ENCODE measurements at places on chromosomes 6 and 20.

DNA sequence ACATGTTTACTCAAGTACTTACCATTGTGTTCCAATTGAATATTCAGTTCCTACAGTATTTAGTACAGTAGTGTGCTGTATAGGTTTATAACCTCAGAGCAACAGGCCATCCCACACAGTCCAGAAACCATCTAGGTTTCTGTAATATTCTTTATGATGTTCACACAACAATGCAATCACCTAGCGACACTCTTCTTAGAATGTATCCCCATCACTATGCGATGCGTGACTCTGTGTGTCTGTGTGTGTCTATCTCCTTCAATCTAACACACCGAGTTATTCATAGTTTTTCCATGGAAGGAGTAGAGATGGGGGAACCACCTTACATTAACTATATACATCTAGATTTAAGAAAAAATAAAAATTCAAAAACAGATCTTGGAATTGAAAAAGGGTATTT, 161.7 kb downstream of the INSM1 start:
- DNase-seq = no peak

DNA sequence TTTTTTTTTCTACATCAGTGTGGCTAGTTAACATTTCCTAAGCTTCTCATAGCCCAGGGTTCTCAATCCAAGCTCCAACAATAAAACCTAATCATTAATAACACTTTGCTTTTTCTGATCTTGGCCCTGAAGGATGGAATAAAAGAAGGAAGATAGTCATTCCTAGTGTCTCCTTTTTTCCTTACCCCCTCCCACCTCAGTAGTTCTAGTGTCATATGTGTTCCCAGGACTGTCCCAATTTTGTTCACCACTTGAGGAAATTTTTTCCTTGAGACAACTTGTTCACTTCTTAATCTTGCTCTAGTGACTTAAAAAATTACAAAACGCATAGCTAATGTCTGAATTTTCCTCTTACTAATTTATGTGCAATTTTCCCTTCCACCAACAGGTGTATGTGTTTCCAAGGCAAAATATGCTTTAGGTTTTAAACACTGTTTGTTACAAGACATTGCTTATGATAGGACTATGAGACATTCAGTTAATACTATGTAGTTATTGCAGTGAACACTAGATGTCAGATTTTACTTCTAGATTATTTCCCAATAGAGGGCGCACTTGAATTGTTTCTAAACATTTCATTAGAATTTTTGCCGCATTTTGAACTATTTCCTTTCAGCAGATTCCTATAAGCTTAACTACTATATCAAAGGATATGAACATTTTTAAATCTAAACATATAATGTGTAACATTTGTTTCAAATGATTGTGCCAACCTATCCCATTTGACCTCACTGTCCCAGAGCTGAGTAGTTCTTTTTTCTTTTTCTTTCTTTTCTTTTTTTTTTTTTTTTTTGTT, 18.5 kb upstream of the C6orf141 start:
- DNase-seq = peak; percentile 83

DNA sequence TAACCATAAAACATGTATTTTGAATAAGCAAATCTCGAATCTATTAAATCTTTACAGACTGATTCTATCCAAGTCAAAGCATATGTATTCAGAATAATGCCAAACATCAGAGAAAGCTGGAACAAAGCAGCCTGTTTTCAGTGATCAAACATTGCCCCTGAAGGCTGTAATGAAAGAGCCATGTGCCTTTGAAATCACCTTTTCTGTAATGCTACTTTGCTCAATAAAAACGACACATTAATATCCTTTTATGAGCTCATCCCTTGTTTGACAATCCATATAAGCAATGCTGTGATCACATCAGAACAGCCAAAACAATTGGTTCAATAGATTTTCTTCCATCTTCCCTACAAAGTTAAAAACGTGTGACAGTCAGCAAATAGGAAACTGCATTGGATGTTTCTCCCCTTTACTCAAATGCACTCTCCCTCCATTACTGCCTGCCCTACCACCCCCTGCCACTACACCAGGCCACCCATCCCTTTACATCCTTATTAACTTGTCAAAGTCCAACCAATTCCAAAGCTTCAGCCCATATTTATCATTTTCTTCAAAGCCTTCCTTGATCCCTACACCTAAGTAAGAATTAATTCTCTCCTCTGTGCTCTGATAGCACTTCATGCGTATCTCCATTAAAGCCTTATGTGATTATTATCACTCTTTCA, 42.0 kb downstream of the THEMIS start:
- DNase-seq = no peak

- peak; percentile 9 for DNase-seq
Measured at GRCh38 chr6:32415521-32416019, 8.6 kb upstream of the BTNL2 start.

DNA sequence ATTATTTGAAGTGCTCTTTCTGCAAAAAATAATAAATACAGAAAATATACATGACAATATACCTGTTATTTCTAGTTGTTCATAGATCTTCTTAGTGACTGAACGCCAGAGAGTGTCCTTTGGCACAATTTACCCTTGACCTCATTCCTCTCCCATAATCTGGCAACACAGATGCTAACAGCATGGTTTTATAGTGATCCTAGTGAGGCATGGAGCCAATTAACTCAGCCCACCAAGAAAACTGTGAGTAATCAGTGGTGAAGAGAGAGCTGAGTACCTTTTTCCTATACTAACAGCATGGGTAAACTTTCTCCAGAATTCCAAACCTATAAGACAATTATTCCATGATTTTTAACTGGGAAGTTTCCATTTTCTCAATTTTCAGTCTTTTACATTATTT, 61.0 kb downstream of the VGLL2 start:
- DNase-seq = no peak

DNA sequence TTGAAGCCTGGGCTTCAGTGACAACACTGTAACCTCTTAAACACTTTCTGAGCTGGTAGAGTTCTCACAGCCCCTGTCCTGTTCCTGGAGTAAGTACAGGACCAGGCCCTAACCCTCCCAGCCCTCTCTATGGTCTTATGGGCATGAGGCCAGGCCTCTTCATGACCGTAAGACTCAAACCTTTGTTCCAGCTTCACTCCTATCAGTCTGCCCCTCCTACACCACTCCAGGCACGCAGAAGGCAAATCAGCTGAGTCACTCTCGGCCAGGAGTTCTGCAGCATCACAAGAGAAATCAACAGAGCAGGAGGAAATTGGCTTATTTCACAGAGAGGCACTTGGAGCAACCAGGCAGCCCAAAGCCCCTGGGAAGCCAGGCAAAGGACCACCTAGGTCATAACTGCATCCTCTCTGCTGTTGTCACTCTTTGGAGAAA, 25.3 kb upstream of the CHD6 start:
- DNase-seq = peak; percentile 76

- DNase-seq = no peak
Measured at GRCh38 chr6:110037726-110038295, 59.7 kb downstream of the GPR6 start.

DNA sequence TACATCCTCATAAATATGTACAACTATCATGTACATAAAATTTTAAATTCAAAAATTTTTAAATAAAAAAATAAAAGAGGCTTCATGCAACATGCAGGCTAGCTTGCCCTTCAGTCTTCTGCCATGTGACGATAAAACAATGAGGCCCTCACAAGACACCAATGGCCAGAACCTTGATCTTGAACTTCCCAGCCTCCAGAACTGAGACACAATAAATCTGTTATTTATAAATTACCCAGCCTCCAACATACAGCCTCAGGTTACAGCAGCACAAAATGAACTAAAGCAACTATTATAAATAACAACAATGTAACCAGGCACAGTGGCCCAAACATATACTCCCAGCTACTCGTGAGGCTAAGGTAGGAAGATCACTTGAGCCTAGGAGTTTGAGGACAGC, 42.8 kb downstream of the SERAC1 start:
- DNase-seq = no peak

DNA sequence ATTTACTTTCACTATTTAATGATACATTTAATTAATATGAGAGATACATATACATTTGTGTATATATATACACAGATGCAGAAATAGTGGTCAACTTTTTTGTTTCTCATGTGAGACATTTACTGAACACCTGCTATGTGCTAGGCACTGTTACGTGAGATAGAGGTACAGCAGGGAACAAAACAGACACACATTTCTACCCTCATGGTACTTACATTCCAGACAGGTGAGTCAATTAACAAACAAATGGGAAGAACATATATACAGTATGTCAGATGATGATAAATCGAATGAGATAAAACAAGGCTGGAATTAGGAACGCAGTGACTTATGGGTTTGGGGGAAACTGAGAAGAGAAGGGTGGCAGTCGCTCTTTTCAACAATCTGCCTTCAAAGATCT, 5.1 kb downstream of the TFB1M start:
- DNase-seq = no peak

GRCh38 chr6:104941729-104942091, 15.2 kb upstream of the LIN28B start:
- no peak for DNase-seq

DNA sequence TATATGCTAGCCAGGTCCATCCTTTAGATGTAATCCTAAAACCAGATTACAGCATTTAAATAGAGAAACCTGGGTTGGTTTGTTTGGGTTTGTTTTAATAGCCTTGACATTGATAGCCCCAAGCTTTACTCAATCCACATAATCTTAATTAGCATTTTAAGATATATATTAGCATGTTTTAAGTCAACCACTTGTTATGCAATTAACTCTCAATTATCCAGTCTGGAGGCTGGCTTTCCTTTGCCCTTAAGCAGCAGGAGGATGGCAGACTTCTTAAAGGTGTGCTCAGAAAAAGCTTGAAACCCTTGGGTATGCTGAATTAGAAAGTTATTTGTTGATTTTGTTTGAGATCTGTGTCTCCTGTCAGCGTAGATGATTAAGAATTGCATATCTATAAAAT, 46.3 kb upstream of the SMIM28 start:
- no peak for DNase-seq

DNA sequence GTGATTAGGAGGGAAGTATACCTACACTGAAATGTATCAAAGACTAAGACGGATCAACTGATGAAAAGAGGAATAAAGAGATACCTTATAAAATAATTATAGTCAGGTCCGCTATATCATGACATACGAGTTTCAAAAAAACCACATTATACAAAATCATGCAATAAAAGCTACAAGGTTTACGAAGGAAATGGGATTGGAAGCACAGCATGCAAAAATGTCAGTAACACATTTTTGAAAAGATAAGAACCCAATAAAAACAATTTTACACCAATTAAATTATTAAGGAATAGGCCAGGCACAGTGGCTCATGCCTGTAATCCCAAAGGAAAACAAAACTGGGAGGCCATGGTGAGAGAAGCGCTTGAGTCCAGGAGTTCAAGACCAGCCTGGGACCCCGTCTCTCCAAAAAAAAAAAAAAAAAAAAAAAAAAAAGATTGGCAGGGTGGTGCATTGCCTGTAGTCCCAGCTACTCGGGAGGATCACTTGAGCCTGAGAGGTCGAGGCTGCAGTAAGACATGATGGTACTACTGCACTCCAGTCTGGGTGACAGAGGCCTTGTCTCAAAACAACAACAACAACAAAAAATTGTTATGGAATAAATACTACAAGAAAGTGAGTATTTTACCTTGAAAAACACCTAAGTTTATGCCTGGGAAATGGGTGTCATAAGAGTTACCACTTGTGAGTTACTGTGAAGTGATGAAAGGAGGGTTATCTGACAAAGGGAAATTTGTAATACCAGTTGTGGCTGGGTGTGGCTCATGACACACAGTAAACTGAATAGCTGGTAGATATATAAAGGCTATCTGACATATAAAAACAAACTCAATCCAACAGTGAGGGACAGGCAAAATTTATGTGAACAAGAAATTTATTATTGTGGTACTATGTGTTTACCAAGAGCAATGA, 45.2 kb downstream of the RANBP9 start:
- no peak for DNase-seq

GRCh38 chr20:12788632-12789299, 220.0 kb upstream of the SPTLC3 start:
- DNase-seq = no peak

DNA sequence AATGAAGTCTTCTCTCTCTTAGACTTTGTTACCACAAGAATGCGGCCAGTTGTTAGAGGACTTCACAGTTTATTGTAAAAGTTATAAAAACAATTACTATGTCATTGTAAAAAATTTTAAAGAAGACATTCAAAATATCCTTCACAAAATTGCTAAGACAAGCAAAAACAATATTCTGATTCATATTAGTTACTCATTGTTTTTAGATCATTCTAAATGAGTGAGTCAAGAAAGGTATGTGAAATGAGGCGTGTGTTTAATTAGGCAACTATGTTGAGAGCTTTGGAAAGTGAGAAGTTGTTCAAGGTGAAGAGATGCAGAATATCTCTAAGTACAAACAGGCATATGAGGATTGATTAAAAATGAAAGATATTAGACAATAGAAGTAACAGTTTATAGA, 875.3 kb downstream of the EYS start:
- no peak for DNase-seq

GRCh38 chr6:169991913-169992312, 240.5 kb downstream of the ERMARD start:
- no peak for DNase-seq

- no peak for DNase-seq
Measured at GRCh38 chr6:106886081-106886843, 88.3 kb downstream of the CD24 start.

- peak; percentile 69 for DNase-seq
Measured at GRCh38 chr6:3542032-3542640, 85.3 kb upstream of the SLC22A23 start.
